Smooth muscle cell of bladder (primary cell): ENCODE measurements at places on chromosomes 1 and 21. TPM values are rescaled to one million over a fixed set of nuclear protein-coding genes. Genes with fewer than 3 reads are reported as not detected.

Gene AMY2A
- not detected in 2 replicates for total RNA-seq

Gene CLEC20A
- total RNA-seq: not detected in 2 replicates

Gene ACTL8
- total RNA-seq: under 0.01 and 0.09 TPM in 2 replicates

Gene PAX7
- not detected in 2 replicates for total RNA-seq

Gene GBP5
- 0.09 and 0.14 TPM in 2 replicates for total RNA-seq

Gene MIGA1
- total RNA-seq: 7.8 and 8.4 TPM in 2 replicates

Gene PDC
- 0.28 TPM in 1 of 2 replicates, not detected in the other for total RNA-seq

Gene AMY1A
- total RNA-seq: not detected in 2 replicates

Gene DIO1
- total RNA-seq: not detected in 2 replicates

Gene SMCP
- not detected in 2 replicates for total RNA-seq

Gene C4BPA
- total RNA-seq: under 0.01 TPM in 1 of 2 replicates, not detected in the other

Gene NBPF10
- 1.4 and 2.5 TPM in 2 replicates for total RNA-seq

Gene RRP15
- total RNA-seq: 4.7 and 4.8 TPM in 2 replicates

Gene CGN
- total RNA-seq: under 0.01 TPM in 2 replicates

Gene GLIS1
- total RNA-seq: 0.18 and 0.28 TPM in 2 replicates

Gene CREB3L4
- 5.1 and 6.4 TPM in 2 replicates for total RNA-seq

Gene FNDC5
- total RNA-seq: 1.8 and 4.0 TPM in 2 replicates
